ENCODE measurements at places on chromosomes 2 and 18. TPM values are rescaled to one million over a fixed set of nuclear protein-coding genes. Genes with fewer than 3 reads are reported as not detected.

The SKOR2 gene
- total RNA-seq, result not detected

The SP140 gene
- total RNA-seq, result 110 TPM

The KCNK3 gene
- total RNA-seq, result not detected

The EML6 gene
- total RNA-seq, result 0.89 TPM

The C2orf15 gene
- 0.80 TPM for total RNA-seq

The SMYD1 gene
- total RNA-seq, result not detected

The ANKRD29 gene
- total RNA-seq, result not detected

The PDCD1 gene
- 52.0 TPM for total RNA-seq

The CELF4 gene
- not detected for total RNA-seq

The SCN7A gene
- not detected for total RNA-seq

The ATP5MC3 gene
- total RNA-seq, result 462 TPM

The CFLAR gene
- 287 TPM for total RNA-seq

The PSMA8 gene
- 1.6 TPM for total RNA-seq

The CREG2 gene
- not detected for total RNA-seq

The ASB18 gene
- not detected for total RNA-seq

The GAL3ST2 gene
- 0.25 TPM for total RNA-seq

The PROKR1 gene
- 0.08 TPM for total RNA-seq

The SLC9A2 gene
- total RNA-seq, result not detected

The SEPTIN10 gene
- total RNA-seq, result 0.65 TPM

The NEU2 gene
- total RNA-seq, result not detected

The COL4A3 gene
- not detected for total RNA-seq

The C1GALT1C1L gene
- not detected for total RNA-seq

The ITM2C gene
- 55.0 TPM for total RNA-seq

The COL4A4 gene
- total RNA-seq, result not detected

The ALPP gene
- total RNA-seq, result not detected

The C2orf80 gene
- total RNA-seq, result not detected

The SERPINB4 gene
- not detected for total RNA-seq

The POTEJ gene
- not detected for total RNA-seq

The TMBIM1 gene
- 82.9 TPM for total RNA-seq

The VWA3B gene
- total RNA-seq, result not detected

The ORMDL1 gene
- 76.8 TPM for total RNA-seq

The CPS1 gene
- total RNA-seq, result 2.4 TPM

The TNFAIP6 gene
- total RNA-seq, result not detected

The SNED1 gene
- total RNA-seq, result 0.53 TPM

The PLB1 gene
- total RNA-seq, result 0.51 TPM

The ZSWIM2 gene
- total RNA-seq, result not detected

The SERPINB5 gene
- total RNA-seq, result not detected

The SCN2A gene
- not detected for total RNA-seq

The GPBAR1 gene
- total RNA-seq, result 0.29 TPM

The FBXO41 gene
- 39.5 TPM for total RNA-seq

The EFEMP1 gene
- total RNA-seq, result not detected

The ALPI gene
- total RNA-seq, result not detected

The DSG4 gene
- not detected for total RNA-seq

The LINC00305 gene
- not detected for total RNA-seq

The RAB17 gene
- not detected for total RNA-seq

The ARID5A gene
- 112 TPM for total RNA-seq

The SPR gene
- 12.0 TPM for total RNA-seq
